Activated CD4-positive, alpha-beta memory T cell treated with anti-CD3 and anti-CD28 coated beads for 36 hours (primary cell): ENCODE measurements at places on chromosomes 5 and 9. TPM values are rescaled to one million over a fixed set of nuclear protein-coding genes. Genes with fewer than 3 reads are reported as not detected.

Gene MEIKIN
- total RNA-seq = 2.1 TPM

Gene PLEKHG4B
- not detected for total RNA-seq

Gene POLK
- total RNA-seq = 33.9 TPM

Gene HAPLN1
- total RNA-seq = not detected

Gene MSX2
- not detected for total RNA-seq

Gene KCNV2
- total RNA-seq = not detected

Gene NAIP
- 6.5 TPM for total RNA-seq

Gene BBLN
- total RNA-seq = 90.1 TPM

Gene NUTM2G
- not detected for total RNA-seq

Gene PCDHGB3
- 0.10 TPM for total RNA-seq

Gene C9
- total RNA-seq = not detected

Gene SCGB3A2
- total RNA-seq = not detected

Gene SHROOM1
- 1.2 TPM for total RNA-seq

Gene DOCK2
- total RNA-seq = 191 TPM

Gene BRINP1
- not detected for total RNA-seq

Gene SEPTIN8
- total RNA-seq = 31.1 TPM

Gene SVEP1
- total RNA-seq = not detected

Gene GPR21
- total RNA-seq = 0.31 TPM

Gene AK8
- 0.10 TPM for total RNA-seq

Gene GFRA3
- total RNA-seq = 0.12 TPM

Gene ARID3C
- 0.14 TPM for total RNA-seq

Gene C9orf152
- not detected for total RNA-seq

Gene SLC1A3
- total RNA-seq = 0.29 TPM

Gene TBC1D13
- 14.9 TPM for total RNA-seq

Gene WNT8A
- total RNA-seq = not detected

Gene AJM1
- total RNA-seq = 3.8 TPM

Gene SCAI
- total RNA-seq = 10.8 TPM

Gene GRAMD2B
- 10.4 TPM for total RNA-seq

Gene FOXD4L5
- total RNA-seq = 0.07 TPM

Gene PCDHB13
- not detected for total RNA-seq

Gene GRIN1
- not detected for total RNA-seq

Gene IL31RA
- 0.29 TPM for total RNA-seq

Gene ZNF883
- total RNA-seq = 0.22 TPM

Gene C9orf50
- not detected for total RNA-seq

Gene DRD1
- total RNA-seq = not detected

Gene SPACA9
- 3.6 TPM for total RNA-seq

Gene OR2V1
- not detected for total RNA-seq

Gene EFNA5
- not detected for total RNA-seq

Gene SPINK7
- not detected for total RNA-seq

Gene GZMA
- total RNA-seq = 13.7 TPM

Gene MOB3B
- 0.34 TPM for total RNA-seq

Gene NFIB
- total RNA-seq = not detected

Gene SLC36A3
- total RNA-seq = not detected

Gene IZUMO3
- not detected for total RNA-seq

Gene CA9
- total RNA-seq = 0.90 TPM

Gene SOX30
- 0.65 TPM for total RNA-seq

Gene PCDHA13
- total RNA-seq = not detected
